Stimulated activated CD8-positive, alpha-beta memory T cell treated with anti-CD3 and anti-CD28 coated beads, Interleukin-7, amount 100 ng/mL, for 24 hours (primary cell): ENCODE measurements at places on chromosomes 2 and 18.

DNA sequence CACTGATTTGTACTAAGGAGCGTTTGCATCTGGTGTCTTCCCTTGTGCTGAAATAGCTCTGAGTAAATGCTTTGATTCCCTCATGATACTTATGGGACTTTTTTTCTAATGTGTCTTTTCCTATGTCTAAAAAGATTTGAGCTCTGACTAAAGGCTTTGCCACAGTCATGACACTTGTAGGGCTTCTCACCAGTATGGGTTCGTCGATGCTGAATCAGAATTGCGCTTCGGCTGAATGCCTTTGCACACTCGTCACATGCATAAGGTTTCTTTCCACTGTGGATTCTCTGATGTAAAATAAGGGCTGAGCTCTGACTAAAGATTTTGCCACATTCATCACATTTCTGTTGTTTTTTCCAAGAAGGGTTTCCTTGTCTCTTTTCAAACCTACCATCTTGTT, 8.0 kb downstream of the ZNF396 start:
- no peak for DNase-seq

- peak; percentile 30 for DNase-seq
Observed at GRCh38 chr2:219247678-219248642, 2.7 kb downstream of the STK16 start.

- no peak for DNase-seq
Observed at GRCh38 chr18:63951302-63951705, 2.2 kb downstream of the HMSD start.

DNA sequence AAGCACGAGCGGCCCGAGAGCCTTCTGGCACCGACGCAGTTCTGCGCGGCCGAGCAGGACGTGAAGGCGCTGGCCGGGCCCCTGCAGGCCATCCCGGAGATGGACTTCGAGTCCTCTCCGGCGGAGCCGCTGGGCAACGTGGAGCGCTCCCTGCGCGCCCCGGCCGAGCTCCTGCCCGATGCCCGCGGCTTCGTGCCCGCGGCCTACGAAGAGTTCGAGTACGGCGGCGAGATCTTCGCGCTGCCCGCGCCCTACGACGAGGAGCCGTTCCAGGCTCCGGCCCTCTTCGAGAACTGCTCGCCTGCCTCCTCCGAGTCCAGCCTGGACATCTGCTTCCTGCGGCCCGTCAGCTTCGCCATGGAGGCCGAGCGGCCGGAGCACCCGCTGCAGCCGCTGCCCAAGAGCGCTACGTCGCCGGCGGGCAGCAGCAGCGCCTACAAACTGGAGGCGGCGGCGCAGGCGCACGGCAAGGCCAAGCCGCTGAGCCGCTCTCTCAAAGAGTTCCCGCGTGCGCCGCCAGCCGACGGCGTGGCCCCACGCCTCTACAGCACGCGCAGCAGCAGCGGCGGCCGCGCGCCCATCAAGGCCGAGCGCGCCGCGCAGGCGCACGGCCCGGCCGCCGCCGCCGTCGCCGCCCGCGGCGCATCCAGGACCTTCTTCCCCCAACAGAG, 70.4 kb downstream of the ARHGEF33 start:
- peak; percentile 29 for DNase-seq

DNA sequence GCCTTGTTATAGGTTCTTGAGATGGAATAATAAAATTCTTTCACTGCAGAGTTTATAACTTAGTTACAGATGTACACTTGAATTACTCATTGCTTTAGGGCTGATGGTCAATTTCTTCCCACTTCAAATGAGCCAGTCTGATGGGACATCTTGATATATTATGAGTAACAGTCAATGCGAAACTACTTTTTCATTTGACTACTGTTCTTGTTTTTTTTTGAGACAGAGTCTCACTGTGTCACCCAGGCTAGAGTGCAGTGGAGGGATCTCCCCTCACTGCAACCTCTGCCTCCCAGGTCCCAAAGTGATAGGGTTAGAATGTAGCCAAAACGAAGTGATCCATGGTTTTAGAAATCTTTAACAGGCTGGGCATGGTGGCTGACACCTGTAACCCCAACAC, 57.1 kb downstream of the ST3GAL5 start:
- no peak for DNase-seq
